Stomach (tissue), 19 donors: ENCODE measurements at places on chromosomes 7 and 10. TPM values are rescaled to one million over a fixed set of nuclear protein-coding genes. Genes with fewer than 3 reads are reported as not detected.

- no peak for DNase-seq
Observed at GRCh38 chr7:123599766-123600165, 1.9 kb upstream of the ASB15 start.

GRCh38 chr7:1533547-1534329, 3.2 kb downstream of the MAFK start:
- peak; percentile 78 for DNase-seq

GRCh38 chr7:51269911-51270310, 46.7 kb downstream of the COBL start:
- no peak for DNase-seq

DNA sequence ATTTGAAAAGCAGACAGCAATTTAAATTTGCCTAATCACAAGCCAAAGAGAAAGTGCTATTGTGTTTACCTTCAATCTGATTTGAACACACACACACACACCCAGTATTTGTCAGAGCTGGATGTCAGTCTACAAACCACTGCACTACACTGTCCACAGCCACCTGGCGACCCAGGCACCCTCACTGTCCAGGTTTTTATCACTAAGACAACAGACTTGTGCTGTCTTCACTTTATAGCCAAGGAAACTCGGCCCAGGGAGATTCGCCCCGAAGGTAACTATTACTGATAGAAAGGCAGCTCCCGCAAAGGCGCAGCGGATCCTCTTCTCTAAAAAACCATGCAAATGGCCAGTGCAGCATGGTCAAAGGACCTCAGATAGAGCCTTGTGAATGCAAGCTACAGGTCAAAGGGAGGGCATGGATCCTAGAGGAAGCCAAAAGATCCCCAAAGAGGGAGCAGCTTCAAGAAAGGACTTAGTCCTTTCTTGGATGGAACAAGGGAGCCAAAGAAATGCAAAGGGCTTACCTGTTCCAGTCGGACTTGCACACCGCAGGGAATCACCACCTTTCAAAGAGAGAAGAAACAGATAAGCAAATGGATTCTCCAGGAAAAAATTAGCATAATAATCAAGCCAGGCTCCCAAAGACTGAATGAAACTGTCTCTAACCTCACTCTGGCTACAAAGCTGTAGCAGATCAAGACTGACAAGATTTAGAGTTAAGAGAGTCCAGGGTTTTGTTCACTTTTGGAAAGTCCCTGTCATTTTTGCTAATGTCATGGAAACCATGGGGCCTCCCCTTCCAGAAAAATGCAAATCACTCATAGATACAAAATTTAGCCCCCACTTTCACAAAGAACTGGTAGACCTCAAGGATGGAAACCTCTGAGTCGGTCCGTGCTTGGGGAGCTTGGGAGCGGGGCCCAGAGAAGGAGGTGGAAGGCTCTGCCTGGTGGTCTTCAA, 101.1 kb downstream of the TNS3 start:
- no peak for DNase-seq

- DNase-seq = no peak
Observed at GRCh38 chr10:79384773-79385391, 37.6 kb downstream of the PPIF start.

- no peak for DNase-seq
Observed at GRCh38 chr10:107520348-107520747, 355.8 kb upstream of the SORCS1 start.

GRCh38 chr7:1224086-1224716, 8.5 kb upstream of the UNCX start:
- DNase-seq = peak; percentile 57

PHYHIPL gene
- polyA plus RNA-seq = 0.35 TPM

PNLIPRP3 gene
- 0.46 TPM for polyA plus RNA-seq

DNA sequence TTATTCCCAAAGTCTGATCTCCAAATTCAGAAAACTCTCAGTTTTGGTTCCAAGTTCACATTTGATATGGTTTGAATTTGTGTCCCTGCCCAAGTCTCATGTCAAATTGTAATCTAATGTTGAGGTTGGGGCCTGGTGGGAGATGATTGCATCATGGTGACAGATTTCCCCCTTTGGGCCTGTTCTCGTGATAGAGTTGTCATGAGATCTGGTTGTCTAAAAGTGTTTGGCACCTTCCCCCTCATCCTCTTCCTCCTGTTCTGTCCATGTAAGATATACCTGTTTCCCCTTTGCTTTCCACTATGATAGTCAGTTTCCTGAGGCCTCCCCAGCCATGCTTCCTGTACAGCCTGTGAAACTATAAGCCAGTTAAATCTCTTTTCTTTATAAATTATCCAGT, 138.6 kb downstream of the ARL4A start:
- DNase-seq = no peak

- no peak for DNase-seq
Observed at GRCh38 chr10:116210588-116211346, 62.2 kb downstream of the GFRA1 start.

GRCh38 chr7:2936891-2937580, 92.9 kb upstream of the GNA12 start:
- DNase-seq = no peak

- no peak for DNase-seq
Observed at GRCh38 chr10:129977794-129978193, 13.7 kb upstream of the EBF3 start.

DNA sequence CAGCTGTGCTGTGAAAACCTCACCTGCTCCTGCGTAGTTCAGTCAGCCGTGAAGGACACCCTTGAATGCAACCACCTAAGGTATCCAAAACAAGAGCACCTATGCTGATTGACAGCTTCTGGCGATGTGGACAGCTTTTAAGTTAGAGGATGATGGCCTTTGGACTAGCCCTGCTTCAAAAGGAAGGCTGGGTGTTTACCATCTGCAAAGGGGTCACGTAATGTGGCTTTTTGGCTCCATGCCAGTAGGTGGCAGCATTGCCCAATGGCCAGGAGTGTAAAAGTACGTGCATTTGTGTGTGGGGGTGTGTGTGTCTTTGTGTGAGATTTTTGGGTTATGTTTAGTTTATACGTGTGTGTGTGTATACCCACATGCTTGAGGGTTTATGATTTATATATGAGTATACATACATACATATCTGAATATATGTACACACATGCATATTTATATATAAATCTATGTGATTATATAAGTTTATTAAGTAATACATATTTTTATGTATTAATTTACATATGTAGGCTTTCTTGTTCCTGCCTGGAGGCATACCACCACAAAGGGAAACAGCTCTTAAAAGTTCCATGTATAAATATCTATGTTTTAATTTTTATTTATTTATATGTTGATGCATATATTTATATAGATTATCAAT, 236.3 kb upstream of the ANKRD30A start:
- peak; percentile 77 for DNase-seq

- peak; percentile 50 for DNase-seq
Observed at GRCh38 chr10:20855398-20856038, 41.6 kb downstream of the NEBL start.

DNA sequence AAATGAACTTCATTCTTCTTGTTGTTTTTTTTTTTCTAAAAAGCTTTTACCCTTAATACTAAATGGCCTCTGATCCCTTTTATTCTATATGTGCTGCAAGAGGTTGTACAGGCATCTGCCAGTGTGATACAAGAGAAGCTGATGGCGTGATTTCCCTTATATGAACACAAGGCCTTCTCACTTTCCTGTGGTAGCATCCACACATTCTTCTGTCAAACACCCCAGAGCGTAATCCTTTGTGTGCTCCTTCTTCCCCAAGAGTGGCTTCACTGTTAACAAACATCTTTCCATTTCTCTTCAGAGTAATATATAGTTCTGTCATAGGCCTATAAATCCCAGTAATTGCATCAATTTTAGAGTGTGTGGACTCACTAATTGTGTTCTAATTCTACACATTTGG, 86.3 kb upstream of the CAPZA2 start:
- DNase-seq = no peak

- no peak for DNase-seq
Observed at GRCh38 chr7:1106063-1106792, 18.3 kb downstream of the GPER1 start.

SRRM3 gene
- 5.5 TPM for polyA plus RNA-seq

- no peak for DNase-seq
Observed at GRCh38 chr10:21304198-21304597, 221.3 kb downstream of the SKIDA1 start.

DNA sequence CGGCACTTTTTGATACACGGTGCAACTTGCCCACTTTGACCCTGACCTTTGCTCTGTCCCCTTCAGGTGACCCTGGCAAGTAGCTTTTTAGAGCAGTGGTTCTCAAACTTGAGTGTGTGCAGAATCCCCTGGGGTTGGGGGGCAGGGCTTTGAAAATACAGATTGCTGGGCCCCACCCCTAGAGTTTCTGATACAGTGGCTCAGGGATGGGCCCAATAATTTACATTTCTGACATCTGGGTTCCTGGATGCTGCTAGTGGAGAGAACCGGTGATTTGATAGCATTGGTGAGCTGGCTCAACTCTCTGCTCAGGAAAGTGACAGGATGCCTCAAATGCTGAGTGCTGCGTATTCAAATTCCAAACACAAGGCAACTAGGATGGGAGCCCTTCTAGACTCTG, 537.8 kb upstream of the GALNT17 start:
- DNase-seq = no peak
